ENCODE measurements at places on chromosomes 13 and 19.

DNA sequence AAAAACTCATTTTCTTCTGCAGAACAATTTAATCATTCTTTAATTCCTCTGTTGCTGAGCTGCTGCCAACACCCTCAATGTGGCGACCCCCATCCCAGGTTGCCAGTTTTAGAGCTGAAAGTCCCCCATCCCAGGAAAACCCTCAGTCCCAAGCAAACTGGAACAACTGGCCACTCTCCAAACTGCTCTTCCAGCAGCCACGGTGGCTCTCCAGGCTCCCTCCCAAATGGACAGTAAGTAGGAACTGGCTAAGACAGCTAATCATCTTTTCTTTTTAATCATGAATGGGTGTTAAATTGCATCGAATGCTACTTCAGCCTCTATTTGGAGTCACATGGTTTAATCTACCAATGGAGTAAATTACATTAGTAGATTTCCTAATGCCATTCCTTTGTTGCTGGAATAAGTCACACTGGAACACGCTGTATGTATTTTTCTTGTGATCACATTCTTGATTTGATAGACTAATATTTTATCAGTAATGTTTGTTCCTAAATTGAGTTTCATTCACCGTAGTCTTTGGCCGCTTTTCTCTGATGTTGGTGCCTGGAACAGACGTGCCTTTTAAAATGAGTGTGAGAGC lies 33.7 kb upstream of the VSTM2B start:
- no peak for DNase-seq

GRCh38 chr19:52190487-52191293 lies 838 bp downstream of the PPP2R1A start:
- peak; percentile 59 for DNase-seq

DNA sequence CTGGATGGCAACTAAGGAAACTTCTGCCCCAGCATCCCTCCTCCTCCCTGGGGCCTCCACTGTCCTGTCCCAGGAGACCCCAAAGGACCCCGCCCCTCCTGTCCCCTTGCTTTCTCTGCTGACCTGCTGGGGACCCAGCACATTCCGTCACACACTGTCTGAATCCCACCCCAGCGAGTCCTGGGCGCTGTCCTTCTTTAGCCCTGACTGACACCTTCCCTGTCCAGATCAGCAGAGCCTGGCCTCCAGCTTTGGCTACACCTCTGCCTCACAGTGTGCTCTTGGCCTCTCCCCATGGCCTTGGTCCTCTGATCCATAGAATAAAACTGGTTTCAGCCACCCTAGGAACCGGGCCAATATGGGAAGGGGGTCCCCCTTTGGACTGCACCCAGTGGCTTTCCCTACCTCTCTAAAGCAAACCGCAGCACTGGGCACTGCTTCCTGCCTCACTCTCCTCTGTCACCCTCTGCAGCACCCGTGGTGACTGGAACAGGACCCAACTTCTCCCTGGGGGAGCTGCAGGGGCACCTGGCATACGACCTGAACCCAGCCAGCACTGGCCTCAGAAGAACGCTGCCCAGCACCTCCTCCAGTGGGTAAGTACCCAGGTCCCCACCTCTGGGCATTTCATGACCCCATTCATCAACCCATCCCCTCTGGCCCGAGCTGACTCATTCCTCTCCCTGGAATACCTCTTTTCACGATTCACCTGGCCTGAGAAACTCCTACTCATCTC lies 46.4 kb downstream of the SMIM24 start:
- DNase-seq, result no peak

- peak; percentile 51 for DNase-seq
These were observed 40.5 kb downstream of the GATAD2A start for GRCh38 chr19:19445911-19446361.

- DNase-seq, result no peak
These were observed 45.8 kb downstream of the SOX1 start for GRCh38 chr13:112112534-112113276.

DNA sequence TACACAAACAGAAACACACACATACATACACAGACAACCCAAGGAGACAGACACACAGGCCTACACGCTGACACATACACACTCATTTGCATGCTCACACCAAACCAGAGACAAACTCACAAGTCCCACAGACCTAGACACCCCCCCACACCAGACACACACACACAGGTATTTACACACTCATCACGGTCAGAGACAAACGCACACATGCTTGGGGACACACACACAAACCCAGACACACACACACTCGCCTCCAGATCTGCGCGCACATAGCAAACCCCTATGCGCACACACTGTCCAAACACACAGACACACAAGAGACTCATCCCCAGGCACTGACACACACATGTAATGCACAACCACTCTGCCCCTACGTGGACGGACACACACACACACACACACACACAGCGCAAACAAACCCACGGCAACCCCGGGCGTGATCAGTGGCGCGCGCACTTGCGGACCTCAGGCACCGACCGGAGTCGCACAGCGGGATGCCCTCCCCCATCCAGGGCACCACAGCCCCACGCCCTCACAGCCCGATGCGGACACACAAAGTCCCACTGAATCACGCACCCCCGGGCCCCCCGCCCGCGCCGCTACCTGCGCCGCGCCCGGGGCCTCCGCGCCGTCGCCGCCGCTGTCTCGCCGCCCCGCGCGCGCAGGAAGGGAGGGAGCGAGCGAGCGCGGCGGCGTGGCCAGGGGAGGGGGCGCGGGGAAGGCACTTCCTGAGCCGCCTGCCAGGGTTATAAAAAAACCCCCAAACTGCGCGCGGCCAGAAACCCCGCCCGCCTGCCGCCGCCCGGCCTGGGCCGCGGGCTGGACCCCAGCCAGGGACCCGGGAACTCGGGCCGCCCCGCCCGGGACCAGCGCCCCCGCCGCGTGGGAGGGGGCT lies at the start of gene ADAMTS10:
ADAMTS10 (minus strand) TSS at position 675 of the 895 bp plus-strand sequence. CDS start 5,005 bp downstream, outside the sequence.
- peak; percentile 32 for DNase-seq

DNA sequence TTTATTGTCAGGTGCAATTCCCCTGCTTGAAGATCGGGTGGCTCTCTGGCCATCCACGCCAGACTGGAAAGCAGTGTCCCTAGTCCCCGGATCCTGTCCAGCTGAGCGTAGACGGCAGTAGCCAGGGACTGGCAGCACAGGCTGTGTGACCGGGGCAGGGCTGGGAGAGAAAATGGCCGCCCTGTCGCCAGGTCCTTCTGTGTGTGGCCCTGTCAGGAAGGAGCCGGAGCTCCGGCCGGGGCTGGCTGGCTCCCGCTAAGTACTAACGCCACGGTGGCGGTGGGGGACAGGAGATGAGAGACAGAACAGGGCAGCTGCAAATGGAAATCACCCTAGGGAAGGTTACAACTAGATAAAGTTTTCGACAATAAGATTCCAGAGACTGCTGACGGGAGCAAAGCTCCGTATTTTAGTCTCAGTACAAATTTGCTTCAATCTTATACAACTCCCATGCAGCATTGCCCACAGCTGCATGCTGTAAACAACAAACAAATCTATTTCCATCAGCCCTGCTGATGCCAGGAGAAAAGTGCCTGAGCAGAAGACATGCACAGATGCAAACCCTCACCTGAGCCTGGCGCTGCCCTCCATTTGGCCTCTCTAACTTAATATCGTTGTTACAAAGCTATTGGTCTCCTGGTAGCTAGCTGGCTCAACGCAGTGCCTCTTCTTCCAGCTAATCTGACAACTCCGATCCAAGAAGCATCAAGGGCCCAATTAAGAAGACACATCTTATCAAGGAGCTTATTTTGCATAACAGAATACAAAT lies 253.0 kb downstream of the TSHZ3 start:
- no peak for DNase-seq

DNA sequence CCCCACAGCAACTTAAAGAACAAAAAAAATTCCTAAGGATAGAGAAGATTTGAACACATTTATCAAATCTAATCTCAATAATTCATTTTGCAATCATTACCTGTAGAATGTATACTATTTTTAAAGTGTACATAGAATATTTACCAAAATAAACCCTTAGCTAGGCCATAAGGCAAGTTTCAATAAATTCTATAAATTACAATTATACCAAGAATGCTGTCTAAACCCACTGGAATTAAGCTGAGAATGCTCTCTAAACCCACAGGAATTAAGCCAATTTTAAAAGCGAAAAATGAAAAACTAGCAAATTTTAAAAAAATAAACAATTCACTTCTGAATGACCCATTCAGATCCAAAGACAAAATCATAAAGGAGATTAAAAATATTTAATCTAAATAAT lies 540.4 kb upstream of the NBEA start:
- DNase-seq, result no peak

All from M059J (cell line).